ENCODE measurements at places on chromosomes 12 and 14.

DNA sequence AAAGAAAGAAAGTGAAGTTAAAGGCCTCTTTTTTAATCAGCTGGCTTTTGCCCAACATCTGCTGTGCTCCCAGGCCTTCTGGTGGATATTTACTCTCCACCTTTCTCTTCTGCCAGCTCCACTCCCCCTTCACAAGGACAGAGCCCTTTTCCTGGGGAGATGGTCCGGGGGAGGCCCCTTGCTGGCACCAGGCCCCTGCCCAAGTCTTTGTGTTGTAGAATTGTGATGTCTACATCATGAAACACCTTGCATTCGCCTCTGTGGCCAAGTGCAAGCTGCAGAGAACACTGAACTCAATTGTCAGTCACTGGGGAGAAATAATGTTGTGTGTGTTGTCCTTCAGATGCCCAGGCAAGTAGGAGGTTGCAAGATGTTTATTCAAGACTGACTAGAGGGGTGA is 150.3 kb downstream of the DPF3 start:
- DNase-seq: no peak

DNA sequence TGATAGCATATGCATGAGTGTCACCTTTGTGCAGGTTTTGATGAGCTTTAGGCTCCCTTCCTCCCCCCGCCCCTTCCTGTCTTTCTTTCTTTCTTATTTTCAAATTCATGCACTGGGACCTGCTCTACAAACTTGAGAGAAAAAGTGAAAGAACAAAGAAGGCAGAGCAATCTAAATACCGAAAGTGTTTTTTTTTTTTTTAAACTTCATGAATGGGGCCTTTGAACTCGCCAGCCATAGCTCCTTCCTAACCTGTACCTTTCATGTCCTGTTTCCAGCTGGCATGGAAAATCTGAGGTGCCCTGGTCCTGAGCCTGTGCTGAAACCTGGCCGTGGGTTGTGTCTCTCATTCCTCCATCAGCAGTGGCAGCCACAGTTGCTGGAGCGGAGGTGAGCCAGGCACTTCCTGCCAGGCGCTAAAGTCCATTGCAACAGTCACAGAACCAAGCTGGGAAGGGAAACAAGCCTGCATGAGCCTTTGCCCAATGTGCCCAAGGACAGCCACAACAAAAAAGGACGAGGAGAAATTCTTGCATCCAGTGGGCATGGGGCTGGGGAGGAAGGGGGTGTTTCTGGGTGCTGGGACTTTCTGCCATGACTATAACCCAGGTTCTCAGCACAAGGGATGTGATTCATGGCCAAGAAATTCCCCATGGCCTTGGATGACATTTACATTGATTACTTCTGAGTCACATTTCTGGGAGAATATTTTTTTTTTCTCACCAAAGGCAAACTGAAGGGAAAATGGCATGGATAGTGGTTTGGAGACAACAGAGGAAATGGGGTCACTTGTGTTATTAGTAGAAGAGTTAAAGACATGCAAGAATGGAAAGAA is 102.7 kb downstream of the TMEM30B start:
- DNase-seq: no peak

DNA sequence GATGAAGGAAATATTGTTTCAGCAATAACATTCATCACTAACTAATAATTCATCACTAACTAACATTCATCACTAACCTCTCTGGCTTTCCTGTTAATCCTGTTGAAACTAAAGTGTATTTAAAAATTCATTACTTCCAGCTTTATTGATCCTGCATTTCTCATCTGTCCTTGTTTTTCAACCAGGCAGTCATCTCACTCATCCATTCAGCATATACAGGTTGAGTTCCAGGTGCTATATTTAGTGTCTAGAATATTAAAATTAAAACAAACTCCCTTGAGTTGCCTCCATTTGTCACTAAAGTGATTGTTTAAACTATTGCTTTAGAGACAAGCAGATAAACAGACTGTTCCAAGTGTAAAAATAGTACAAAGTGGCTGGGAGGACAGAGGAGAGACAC is 58.1 kb downstream of the ATXN7L3B start:
- DNase-seq: no peak

DNA sequence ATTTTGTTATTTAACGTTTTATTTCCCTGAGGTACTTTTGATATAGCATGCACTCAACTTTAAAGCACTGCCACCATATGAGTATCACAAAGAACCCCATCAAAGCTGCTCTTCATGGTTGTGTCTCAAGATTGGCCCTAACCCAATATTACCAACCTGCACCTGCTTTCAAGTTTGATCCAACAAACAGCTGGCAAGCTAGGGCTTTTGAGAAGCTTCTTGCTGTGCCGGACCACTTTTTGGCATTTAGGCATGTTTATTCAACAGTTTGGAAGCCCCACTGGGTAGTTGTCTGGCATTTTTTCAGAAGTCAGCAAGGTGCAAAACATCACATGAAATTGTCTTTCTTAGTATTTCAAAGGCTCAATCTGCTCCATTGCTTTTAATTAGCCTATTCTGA is 137.2 kb upstream of the PLEKHA5 start:
- no peak for DNase-seq

- no peak for DNase-seq
These were observed 44.4 kb downstream of the PLEKHD1 start for GRCh38 chr14:69528930-69529329.

DNA sequence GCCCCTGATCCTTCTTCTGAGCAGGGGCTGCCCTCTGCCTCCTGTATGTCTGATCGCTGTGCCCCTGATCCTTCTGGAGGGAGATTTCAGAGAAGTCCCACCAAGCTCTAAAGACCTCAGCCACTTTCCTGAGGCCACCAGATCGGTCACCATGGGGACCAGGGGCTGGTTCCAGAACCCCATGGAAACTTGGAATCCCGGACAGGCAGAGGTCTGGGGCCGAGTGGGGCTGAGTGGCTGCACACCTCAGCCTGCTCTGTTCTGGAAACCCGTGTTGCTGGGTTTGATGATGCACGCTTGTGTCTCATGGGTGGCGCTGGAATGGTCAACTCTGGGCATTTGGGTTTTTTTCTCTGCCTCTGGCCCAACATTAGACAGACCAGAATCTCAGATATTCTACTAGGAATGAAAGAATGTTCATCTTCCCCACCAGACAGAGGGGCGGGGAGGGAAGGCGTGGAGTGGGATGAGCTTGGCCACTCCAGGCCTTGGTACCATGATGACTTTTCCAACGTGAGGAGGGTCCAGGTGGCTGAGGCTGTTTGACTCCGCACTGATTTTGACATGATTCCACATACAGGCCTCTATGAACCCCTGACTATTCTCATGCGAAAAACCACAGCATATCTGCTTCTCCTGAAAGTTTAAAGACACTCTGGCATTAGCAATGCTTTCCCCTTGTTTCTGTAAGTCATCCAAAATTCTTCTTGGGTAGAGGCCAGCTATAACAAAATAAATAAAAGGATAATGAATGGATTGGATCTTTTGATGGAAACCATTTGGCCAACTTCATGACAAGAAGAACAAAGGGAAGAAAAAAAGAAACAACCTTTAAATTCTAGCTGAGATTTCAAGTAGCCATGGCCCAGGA is 114.5 kb downstream of the ADGRD1 start:
- DNase-seq: no peak

- DNase-seq: no peak
These were observed 18.5 kb upstream of the TBPL2 start for GRCh38 chr14:55458800-55459515.

DNA sequence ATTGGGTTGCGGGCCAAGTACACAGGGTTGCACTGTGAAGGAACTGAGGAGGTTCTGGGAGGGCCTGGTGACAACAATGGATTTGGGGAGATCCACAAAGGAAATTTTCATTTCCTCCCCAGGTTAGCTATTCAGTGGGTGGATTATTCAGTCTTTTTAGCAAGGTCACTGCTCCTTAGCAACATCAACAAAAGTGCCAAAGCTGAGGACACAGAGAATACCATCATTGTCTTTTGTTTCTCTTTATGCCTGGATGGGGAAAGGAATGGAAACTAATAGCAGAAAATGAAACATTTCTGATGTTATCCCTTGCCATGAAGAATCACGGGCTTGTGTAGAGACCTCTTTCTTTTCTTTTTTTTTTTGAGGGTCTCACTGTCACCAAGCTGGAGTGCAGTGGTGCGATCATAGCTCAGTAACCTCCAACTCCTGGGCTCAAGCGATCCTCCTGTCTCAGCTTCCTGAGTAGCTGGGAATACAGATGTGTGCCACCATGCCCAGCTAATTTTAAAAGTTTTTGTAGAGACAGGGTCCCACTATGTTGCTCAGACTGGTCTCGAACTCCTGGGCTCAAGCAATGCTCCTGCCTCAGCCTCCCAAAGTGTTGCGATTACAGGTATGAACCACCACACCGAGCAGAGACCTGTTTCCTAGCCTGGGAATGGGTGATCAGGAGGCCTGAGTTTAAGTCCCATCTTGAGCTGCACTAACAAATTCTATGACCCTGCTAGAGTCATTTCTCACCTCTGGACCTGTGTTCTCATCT is 6.5 kb downstream of the PPP1R3E start:
- DNase-seq: no peak

Data from activated naive CD4-positive, alpha-beta T cell (primary cell).